ENCODE measurements at places on chromosomes 3 and 15.

- DNase-seq, result no peak
Measured at GRCh38 chr15:85616549-85617110, 178.1 kb downstream of the KLHL25 start.

DNA sequence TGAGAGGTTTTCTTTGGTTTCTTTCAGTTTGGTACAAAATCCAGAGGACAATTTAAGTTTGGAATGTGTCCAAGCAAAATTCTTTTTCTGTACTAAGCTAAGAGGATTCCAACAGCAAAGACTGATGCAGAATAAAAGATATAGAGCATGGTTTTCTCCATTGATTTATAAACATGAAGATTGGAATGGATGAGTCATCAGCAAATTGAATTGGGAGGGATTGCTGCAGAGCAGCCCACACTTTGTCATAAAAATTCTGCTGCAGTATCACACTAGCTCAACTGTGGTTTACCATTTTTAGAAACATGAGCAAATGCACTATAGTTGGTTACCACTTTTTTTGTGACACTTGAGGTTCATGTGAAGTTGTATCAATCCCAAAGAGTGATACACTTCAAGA, 16.1 kb upstream of the LARP6 start:
- no peak for DNase-seq

- DNase-seq, result no peak
Measured at GRCh38 chr3:170180079-170180907, 1.2 kb downstream of the PHC3 start.

DNA sequence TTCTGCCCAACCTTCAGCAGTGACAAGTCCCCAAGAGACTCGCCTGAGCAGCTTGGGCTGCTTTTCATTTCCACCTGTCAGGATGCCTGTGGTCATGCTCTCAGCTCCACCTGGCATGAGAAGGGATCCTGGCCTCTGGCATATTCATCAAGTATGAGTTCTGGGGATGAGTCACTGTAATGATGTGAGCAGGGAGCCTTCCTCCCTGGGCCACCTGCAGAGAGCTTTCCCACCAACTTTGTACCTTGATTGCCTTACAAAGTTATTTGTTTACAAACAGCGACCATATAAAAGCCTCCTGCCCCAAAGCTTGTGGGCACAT, 3.5 kb downstream of the MYD88 start:
- DNase-seq, result no peak

DNA sequence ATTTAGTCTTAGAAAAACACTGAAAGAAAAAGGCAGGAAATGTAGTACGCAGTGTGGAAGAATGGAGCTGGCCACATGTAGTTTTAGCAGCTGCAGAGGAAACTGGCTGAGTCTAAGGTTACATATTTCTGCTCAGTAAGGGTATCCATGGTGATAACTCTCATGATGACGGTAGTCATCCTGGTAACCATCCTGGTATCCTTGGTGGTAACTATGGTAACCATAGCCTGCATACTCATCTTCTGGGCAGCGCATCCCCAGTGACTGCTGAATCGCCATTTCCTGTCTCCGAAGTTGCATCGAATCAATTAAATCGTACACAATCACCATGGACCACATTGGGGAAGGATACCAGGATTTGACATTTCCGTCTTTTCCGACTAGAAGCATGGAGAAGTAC, 35.7 kb downstream of the CCDC80 start:
- DNase-seq, result no peak

GRCh38 chr3:78913711-78914110, 854.1 kb downstream of the ROBO1 start:
- no peak for DNase-seq

DNA sequence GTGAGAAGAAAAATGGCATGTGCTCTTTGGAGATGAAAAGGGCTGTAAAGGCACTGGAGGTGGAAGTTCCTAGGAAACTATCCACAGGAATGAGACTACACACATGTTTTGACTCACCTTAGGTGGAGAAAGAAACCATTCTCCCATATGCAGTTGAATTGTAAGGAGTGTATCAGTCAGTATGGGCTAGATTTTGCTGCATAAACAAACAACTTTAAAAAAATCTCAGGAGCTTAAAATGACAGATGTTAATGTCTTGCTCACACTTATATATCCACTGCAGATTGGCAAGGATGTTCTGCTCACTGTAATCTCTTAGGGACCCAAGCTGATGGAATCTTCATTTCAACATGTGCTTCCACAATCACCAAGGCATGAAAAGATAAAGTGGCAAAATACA, 25.6 kb downstream of the RPL22L1 start:
- no peak for DNase-seq

DNA sequence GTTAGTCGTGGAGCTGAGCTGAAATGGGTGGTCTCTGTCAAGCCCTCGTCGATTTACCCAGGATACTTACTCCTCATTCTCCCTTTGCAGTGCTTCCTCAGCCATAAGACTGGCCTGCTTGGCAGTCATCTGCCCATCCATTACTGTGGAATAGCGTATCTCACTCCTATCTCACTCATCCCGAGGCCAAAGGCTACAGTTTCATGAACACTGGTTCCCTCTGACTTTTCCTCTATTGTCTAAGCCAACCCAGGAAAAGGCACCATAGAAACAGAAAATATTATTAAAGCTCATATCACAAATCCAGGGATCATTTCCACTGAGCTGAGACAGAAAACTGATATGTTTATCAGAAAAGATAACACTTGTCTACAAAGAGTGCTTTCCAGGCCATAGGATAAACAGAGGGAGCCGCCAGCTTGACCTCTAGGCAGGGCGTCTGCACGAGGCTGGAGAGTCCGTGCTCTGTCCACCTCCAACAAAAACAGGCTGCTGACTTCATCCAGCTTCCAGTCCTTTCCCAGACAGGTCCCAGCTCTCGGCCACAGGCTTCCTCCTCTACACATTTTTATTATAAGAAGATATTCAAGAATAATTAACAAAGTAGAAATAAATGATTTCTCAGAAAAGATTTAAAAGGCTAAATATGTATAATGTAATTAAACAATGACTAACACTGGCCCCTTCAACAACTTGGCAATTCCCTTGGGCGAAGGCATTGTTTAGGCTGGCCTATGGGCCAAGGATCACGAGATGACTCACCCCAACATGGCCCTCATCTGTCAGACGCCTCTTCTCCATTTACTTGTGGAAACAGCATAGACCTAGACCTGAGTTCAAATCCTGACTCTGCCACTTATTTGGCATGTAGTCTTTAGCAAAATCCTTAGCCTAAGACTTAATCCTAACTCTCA, 27.4 kb upstream of the BOC start:
- DNase-seq, result no peak

DNA sequence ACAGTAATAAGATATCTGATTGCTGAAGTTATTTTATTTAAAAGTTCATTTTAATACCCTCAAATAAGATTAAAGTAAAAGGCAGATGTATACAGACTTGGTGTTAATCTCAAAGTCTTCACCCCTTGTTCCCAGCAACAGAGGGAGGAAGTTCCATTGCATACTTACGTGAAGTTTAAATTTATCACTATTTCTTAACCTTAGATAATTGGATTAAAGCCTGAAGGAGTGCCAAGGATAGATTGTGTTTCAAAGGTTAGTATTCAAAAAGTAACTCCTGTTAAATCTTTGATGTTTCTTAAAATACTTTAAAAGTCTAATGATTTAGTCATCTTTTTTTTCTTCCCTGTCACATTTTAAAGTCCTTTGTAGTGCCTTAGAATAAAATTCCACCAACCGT, 39.3 kb downstream of the ATP1B3 start:
- DNase-seq, result no peak

- no peak for DNase-seq
Measured at GRCh38 chr15:93268066-93268465, 179.1 kb upstream of the RGMA start.

DNA sequence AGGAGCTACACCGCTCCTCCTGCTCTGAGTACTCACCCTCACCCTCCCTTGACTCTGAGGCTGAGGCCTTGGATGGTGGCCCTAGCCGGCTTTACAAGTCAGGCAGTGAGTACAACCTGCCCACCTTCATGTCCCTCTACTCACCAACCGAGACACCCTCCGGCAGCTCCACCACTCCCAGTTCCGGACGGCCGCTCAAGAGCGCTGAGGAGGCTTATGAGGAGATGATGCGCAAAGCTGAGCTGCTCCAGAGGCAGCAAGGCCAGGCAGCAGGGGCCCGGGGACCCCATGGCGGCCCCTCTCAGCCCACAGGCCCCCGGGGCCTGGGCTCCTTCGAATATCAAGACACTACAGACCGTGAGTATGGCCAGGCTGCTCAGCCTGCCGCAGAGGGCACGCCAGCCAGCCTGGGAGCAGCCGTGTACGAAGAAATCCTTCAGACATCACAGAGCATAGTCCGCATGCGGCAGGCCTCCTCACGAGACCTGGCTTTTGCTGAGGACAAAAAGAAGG, 21.2 kb upstream of the APEH start:
- no peak for DNase-seq

All from stimulated activated CD8-positive, alpha-beta memory T cell treated with anti-CD3 and anti-CD28 coated beads, Interleukin-4, amount 100 ng/mL, for 4 hours (primary cell).